HCT116 (cell line): ENCODE measurements at places on chromosomes 7 and 10.

- no peak for DNase-seq
Measured at GRCh38 chr10:44988957-44989585, 10.5 kb upstream of the DEPP1 start.

DNA sequence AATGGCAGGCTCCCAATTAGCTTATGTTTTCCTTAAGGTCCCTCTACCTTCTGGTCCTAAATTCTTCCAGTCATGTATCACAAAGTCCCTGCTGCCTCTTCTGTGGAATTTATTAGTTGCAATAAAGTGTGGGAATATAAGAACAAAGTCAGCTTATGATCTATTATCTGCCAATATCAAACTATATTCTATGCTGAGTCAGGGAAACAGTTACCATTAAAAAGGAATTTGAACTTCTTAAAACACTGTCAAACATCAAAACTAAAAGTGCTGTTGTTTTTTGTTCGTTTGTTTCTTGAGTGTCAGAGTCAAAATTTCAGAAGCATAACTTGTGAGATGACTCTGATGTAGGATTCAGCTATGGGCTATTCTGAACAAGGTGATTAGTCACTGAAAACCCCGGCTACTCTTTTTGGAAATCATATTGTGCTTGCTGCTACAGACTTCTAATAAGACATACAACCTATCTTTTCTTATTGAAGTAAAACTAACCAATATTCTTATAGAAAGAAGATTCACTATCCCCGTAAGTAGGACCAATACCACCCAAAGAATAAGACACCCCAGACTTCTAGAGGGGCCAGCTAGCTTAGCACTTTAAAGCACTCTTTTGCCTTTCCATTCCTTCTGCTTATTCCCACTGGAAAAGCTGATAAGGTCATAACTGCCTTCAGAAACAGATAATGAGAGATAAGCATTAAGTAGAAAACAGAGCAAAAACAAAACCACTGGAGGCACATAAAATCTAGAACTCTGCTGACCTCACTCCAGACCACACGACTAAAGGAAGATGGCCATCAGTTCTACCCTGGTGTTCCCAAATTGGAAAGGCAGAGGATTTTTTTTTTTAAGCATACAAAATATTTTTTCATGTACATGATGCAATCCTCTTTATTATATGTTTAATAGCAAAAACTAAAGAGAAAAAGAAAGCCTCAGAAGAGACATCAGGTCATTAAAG is 370.6 kb downstream of the PARD3 start:
- no peak for DNase-seq

DNA sequence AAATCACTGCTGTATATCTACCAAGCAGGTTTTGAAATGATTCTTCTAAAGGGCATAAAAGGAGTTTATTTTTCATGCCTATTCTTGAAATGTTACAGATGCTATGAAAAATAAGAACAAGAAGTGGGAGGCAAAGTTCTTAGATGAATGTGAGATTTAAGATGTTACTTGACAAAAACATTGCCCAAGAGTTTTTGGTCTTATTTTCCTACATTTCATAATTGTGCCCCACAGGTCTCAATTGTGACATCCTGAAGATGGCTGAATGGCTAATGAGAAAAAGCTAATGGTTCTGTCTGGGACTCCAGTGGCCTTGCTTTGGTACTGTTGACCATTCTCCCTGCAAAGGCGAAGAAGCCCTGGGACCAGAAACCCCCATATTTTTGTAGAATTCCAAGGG is 43.0 kb upstream of the IFRD1 start:
- no peak for DNase-seq

DNA sequence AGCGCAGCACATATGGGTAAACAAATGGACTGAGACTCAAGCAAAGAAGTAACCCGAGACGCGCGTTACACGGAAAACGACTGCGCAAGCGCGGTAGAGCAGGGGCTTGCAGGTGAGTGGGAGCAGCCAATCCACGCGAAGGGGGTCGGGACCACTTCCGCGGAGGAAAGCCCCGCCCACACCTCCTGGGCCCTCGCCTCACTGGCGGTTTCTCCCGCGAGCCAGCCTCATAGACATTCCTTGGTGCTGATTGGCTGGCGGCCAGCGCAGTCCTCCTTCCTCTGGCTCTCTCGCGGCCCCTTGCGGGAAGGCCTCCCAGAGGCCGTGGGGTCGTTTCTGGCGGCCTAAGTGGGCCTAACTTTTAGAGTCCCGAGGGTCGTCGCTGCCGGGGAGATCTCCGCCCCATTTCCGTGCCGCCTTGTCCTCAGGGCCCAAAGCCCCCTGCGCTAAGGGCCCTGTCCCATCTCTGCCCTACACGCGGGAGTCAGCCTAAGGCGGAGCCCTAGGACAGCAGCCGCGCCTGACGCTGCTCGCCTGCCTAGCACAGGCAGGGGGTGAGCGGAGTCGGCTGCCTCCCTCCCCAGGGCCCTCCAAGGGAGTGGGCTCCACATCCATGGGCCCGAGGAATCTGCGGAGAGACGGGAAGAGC is 9.1 kb upstream of the FXYD4 start:
- peak; percentile 96 for DNase-seq

DNA sequence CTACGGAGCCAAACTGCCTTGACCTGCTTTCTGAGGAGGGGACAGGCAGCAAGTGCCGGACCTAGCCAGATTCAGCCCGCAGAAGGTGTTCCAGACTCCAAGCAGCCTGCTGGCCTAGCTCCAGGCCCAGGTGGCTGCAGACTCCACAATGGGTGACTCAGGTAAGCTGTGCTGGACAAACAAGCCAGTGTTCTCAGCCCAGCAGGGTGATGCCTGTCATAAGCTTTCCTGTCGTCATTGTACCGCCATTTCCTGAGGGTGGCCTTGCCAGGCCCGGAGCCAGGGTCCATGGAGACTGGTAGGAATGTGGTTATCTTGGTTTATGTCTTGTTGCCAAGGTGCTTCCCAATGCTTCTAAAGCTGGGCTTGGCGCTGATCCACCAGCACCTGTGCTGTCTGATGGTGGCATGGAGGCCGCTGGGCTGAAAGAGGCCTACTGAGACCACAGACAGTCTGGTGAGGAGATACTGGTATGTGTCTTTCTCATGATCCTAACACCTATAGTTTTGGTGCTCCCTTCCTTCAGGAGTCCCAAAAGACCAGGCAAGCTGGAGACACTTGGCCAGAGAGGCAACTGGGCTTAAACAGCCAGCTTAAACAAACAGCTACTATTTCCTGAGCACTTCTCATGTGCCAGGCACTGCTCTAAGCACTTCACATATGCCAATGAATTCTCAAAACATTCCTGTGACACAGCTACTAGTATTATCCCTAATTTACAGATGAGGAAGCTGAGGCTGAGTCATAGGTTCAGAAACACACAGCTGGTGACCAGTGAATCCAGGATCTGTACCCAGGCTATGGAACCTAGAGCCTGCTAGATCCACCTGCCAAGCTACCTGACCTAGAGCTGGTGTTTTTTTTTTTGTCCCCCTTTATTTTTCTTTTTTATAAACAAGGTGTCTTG is 42.0 kb downstream of the ZC3HC1 start:
- DNase-seq = peak; percentile 91

GRCh38 chr10:75838486-75838885 is 407.1 kb downstream of the LRMDA start:
- DNase-seq = no peak

DNA sequence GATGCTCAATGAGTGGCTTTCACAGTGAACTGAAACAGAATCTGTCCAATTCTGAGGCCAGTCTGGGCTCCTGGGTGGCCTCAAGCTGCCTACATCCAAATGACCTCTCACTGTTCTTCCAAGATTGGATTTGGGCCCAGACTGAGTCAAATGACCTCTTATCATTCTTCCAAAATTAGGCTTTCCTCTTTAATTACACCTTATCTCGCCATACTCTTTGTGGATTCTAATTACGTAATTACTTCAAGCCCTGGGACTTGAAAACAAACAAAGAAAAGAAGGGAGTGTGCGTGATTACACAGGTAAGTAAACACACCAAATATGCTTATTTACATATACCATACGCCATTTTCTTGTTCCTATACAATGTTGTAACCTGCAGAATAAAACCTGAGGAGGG is 18.8 kb downstream of the SORBS1 start:
- DNase-seq = no peak

GRCh38 chr7:130719541-130719940 is 14.5 kb downstream of the KLF14 start:
- DNase-seq = no peak

DNA sequence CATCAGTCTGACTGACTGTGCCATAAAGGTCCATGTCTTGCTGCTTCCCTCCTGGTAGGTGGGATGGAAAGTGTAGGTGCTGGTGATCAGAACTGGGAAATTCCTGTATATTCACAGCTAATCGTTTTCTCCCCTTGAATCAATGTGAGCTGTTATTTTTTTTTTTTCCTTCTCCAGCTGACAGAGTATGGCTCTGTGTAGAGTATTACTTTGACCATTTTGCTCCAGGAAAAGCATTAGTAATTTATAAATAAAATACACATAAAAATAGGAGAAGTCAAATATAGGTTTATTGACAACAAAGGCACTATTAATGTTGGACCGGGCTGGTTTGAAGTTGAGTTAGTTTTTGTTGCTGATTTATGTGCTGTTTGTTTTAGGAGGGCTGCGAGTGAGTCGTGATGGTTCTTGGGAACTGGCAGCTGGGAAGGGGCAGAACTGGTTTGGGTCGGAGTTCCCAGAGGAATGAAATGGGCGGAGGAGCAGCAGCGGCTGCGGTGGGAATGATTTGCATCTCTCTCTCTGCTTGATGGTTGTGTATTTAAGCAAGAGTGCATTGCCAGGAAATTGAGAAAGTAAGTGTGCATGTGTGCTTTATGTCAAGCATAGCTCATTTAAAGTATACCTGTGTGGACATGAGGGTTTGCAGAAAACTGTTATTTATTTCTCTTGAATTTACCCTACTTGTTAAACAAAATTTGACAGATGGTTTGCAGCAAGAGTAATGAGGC is 80.9 kb downstream of the LRMDA start:
- DNase-seq = no peak

DNA sequence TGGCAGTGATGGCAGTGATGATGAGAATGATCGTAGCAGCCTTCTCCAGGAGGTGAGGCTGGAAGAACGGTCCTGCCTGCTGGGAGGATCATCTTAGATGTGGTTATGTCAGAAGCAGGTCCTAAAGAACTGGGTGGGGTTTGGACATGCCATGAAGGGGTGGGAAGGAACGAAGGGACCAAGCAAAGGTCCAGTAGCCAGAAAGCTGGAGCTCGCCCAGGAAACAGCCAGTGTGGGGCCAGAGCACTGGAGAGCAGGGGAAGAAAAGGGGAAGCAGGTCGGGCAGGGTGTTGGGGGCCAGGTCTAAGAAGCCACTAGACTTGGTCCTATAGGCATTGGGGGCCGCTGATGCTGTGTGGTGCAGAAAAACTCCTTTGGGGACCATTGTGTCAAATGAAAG is 127.4 kb downstream of the RGS10 start:
- DNase-seq = no peak

DNA sequence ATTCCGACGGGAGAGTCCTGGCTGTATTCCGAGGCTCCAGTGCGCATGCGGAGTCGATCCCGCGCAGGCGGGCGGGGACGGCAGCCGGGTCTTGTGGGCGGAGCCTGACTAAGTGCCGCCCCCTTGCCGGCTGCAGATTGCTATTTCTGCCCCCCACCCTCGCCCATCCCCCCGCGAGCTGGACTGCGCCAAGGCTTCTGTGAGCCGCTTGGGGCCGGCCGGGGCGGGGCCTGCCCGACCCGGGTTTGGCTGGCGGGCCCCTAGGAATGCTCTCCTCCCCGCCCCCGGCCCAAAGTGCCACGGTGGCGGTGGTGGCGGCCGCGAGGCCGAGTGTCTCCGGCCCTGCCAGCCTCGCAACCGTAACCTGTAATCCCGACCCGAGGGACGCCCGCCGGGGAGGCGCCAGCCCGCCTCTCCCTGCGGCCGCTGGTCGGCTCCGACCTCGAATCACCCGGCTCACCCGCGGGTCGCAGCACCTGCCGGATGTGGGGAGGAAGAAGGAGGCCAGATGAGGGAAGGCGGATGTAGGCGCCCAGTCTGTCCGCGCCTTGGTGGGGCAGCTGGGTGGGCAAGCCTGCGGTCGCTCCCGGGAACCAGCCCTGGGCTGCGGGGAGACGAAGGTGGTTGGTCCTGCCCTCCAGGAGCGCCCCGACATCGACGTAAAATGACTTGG is 702 bp upstream of the KAZALD1 start:
- peak; percentile 91 for DNase-seq

- DNase-seq = no peak
Measured at GRCh38 chr10:10498781-10499180, 518.9 kb upstream of the CELF2 start.

DNA sequence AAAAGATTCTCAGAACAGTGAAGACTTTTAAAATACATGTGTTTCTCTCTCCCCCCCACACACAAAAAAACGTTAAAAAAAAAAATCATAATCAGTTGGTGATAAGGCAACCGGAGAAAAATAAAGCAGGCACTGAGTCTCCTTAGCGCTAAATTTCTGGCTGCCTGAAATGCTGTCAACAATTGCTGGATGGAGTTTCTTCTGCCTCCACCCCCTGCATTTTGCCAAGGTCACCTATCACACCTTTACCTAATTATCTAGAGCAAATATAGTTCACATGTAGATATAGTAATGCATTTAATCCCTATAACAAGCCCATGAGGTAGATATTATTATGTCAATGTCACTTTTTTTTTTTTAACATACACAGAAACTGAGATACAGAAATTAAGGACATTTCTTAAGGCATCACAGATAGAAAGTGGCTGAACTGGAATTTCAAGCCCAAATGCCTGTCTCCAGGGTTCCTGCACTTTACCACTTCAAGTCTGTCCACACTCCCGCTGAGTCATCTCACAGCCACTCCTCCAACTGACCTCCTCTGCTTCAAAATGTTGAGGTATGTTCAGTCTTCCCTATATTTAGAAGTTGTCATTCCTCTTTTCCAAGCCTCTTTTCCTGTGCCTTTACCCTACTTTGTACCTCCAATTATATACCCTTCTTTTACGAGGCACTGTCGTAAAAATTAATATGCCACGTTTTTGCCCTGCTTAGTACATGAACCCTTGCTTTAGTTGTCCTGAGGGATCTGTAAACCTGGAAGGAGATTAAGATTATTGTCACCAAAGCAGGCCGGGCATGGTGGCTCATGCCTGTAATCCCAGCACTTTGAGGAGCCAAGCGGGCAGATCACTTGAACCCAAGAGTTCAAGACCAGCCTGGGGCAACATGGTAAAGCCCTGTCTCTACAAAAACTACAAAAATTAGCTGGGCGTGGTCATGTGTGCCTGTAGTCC is 72.8 kb upstream of the MPP7 start:
- peak; percentile 93 for DNase-seq

DNA sequence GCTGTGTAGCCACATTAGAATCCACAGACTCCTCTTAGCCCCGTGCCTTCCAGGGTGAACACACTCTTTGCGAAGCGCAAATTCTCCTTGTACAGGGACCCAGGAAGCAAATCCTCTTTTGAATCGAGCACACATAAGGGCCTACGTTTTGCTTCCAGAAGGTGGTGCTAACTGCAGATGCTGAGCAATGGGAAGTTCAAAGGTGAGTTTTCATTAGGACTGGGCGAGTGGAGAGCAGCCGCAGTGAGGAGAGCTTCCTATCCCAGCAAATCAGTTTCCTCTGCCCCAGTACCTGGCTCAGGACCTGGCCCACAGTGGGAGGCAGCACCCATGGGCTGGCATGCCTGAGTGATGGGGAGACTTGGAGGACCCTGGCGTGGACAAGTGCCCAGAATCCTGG is 23.5 kb upstream of the GPR26 start:
- no peak for DNase-seq

GRCh38 chr10:101839416-101840063 is 4.1 kb downstream of the KCNIP2 start:
- DNase-seq = peak; percentile 38
